NCI-H2081 (cell line): ENCODE measurements at places on chromosomes 6 and 20.

DNA sequence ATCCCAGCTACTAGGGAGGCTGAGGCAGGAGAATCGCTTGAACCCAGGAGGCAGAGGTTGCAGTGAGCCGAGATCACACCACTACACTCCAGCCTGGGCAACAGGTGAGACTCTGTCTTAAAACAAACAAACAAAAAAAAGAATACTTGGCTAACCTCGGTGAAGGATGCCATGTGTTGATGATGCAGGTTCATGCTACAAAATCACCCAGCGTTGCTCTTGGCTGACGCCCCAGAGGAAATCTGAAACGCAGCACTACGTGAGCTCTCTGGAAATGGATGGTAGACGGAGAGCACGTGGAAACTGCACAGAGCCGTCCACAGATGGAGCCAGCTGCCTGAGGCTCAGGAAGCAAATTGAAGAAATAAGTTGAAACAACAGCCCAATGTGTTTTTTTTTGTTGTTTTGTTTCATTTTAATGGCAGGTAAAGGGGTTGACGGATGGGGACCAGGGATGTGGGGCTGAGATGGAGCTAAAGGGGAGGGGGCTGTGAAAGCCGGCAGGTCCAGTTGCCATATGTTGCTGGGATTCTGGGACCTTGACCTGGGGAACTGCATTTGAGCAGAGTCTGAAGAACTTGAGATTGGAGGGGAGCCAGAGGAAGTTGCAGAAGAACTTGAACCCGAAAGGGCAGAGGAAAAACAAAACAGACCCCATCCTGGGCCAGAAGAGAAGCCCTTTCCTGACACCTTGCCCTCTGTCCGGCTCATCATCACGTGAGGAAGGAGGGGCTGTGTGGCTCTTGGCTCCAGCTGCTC is 12.8 kb upstream of the MANBAL start:
- DNase-seq = peak; percentile 23

DNA sequence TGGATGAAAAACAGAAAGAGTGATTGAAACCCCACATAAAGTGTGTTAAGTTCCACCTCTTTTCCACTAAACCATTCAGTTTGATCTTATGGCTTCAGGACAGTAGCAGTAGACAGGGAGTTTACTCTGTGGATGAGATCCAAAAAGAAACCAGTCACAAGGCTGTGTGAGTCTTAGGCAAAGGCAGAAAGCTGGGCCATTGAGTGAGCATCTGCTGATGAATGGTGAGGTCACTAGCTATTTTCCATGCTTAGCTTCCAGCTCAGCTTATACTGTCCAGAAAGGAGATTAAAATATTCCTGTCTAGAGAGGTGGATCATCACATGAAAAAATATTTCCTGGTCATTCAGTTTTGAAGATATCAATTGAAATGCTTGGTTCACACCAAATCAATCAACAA is 1643.9 kb downstream of the HACE1 start:
- DNase-seq = no peak

- DNase-seq = no peak
Observed at GRCh38 chr6:44156494-44157151, 2.0 kb upstream of the CAPN11 start.

DNA sequence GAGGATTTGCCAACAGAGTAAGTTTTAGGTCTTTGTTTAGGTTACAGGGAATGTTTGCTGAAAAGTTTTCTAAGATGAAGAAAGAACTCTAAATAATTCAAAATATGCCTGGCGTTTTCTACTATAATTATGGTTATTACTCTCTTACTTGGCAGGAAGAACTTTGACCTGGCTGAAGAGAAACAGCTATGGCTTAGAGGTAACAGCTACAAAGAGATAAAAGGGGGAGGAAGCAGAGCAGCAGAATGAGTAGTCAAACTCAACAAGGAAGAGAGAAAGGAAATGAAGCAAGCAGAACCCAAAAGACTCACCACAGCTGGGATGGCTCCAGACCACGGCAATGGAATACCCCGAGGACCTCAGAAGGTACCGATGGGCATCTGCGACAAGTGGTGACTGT is 95.6 kb downstream of the KIF16B start:
- no peak for DNase-seq

GRCh38 chr20:25209911-25210310 is 14.4 kb downstream of the ENTPD6 start:
- no peak for DNase-seq

DNA sequence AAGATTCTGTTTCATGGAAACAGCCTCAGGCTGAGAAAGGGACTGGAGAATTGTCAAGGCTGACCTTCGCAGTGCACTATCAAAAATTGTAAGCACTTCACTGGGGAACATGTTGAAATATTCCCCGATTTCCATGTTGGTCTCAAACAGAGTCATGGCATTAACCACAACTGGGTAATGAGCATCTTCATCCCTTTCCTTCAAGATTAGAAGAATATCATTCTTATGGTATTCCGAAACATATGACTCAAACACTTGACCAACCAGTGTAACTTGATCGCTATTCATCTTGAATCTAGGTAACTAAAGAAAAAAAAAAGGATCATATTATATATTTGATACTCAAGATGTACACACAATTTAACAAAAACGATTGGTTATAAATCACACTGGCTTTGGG is 3.5 kb downstream of the MCM9 start:
- DNase-seq = no peak

- DNase-seq = no peak
Observed at GRCh38 chr6:145051661-145052060, 683.7 kb downstream of the EPM2A start.

GRCh38 chr6:128305976-128306375 is 214.4 kb downstream of the PTPRK start:
- DNase-seq = no peak

- DNase-seq = no peak
Observed at GRCh38 chr6:130520801-130521200, 155.0 kb downstream of the TMEM200A start.

DNA sequence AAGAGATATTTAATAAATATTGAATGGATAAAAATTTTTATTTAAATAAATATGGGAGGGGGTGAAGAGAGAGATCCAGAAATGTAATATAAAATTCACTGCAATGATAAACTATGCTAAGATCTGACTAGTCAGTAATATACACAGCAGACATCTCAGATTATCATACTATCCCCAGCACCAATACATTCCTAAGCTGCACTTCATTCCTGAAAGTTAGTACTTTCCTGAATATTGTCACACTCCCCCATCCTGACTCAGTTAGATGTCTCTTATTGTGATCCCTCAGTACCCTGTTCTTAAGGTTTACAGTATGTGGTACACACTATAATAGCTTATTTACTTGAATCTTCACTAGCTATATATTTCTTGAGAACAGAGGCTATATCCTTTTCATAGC is 88.3 kb upstream of the KCNQ5 start:
- DNase-seq = no peak

DNA sequence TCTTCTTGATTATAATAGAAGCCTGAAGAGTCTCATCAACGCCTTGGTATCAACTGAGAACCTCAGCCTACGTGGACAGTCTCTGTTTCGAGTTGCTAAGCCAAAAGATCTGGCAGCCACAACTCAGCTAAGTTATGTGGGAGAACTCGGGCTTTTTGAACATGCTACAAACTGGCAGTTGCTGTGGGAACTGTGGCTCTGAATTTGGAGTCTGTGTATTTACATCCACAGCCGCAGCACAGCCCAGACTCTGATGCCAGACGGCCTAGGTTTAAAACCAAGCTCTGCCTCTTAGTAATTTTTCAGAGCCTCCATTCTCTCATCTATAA is 35.8 kb downstream of the RIPOR2 start:
- DNase-seq = no peak

- DNase-seq = peak; percentile 83
Observed at GRCh38 chr20:9616833-9617461, 102.6 kb downstream of the LAMP5 start.

- no peak for DNase-seq
Observed at GRCh38 chr20:21505810-21506530, 7.9 kb downstream of the NKX2-2 start.

GRCh38 chr6:127959869-127960268 is 59.0 kb upstream of the THEMIS start:
- no peak for DNase-seq

- DNase-seq = no peak
Observed at GRCh38 chr20:9081423-9081966, 12.6 kb downstream of the PLCB4 start.

GRCh38 chr6:53458105-53458866 is 86.6 kb downstream of the GCLC start:
- DNase-seq = no peak

GRCh38 chr6:39137245-39137644 is 22.3 kb upstream of the SAYSD1 start:
- no peak for DNase-seq

DNA sequence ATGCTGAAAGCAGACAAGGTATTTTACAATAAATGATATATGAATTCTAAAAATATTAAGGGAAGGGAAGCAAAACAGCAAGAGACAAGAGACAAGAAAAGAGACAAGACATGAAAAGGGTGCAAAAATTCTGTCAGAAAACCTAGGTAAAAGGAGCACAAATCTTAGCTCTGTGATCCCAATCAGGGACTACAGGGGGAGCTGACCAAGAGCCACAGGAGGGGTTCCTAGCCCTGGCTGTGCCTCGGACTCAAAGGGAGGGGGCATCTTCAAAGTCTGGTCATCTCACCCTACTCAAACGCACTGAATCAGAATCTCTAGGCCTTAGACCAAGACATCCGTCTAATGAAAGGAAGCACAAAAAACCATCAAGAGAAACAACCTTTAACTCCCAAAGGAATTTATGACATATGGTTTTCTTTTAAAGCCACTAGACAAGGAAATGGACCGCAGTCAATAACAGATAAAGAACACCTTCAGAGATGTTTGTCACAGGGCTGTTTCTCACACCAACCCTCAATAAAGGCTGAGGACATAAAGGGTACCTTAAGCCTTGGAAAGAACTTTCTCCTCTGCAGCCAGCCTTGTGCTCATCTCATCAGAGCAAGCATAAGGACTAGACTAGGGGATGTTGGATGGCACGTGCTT is 130.4 kb upstream of the CDYL start:
- no peak for DNase-seq

- DNase-seq = no peak
Observed at GRCh38 chr6:37334047-37334446, 19.7 kb upstream of the RNF8 start.

- DNase-seq = no peak
Observed at GRCh38 chr6:1346558-1347091, 34.7 kb downstream of the FOXQ1 start.

- no peak for DNase-seq
Observed at GRCh38 chr6:30687659-30688431, 1.4 kb upstream of the PPP1R18 start.

GRCh38 chr20:37986873-37987601 is 46.2 kb downstream of the TTI1 start:
- no peak for DNase-seq
